ENCODE measurements at places on chromosomes 1 and 21.

DNA sequence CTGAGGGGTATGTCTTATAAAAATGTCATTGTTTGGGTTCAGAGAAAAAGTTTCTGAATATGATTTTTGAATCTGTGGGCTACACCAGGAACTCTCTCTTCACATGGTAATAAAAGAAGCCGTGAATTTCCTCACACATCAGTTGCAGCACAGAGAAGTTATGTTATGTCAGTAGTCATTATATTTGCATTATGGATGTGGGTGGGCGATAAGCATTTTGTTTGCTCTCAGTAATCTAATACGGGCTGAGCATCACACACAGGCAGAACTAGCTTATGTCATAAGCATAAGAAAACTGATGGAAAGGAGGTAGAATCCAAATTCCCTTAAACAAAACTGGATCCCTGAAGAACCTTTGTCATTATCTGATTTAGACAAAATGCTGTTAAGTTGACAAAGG lies 70.8 kb downstream of the PRDM2 start:
- no peak for DNase-seq

DNA sequence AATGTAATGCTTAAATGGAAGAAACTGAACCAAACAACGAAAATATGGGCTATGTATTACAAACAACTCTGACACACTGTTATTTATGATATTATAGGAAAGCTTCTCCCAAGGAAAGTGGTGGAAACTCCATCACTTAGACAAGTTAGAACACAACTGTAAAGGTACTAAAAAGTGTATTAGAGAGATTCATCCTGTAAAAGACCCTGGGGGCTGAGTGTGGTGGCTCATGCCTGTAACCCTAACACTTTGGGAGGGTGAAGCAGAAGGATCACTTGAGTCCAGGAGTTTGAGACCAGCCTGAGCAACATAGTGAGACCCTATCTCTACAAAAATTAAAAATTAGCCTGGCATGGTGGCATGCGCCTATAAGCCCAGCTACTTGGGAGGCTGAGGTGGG lies 7.4 kb upstream of the UBE4B start:
- DNase-seq = no peak

DNA sequence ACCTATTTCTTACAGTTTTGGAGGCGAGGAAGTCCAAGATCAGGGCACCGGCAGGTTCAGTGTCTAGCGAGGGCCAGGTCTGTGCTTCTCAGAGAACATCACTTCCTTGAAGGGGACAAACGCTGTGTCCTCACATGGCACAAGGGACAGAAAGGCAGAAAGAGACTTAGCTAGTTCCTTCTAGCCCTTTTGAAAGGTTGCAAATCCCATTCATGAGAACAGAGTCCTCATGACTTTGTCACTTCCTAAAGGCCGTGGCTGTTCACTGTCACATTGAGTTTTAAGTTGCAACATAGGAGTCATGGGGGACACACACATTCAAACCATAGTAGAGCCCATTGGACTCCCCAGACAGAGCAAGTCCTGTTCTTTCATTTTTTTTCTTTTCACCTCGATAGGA lies 27.4 kb downstream of the PER3 start:
- no peak for DNase-seq

DNA sequence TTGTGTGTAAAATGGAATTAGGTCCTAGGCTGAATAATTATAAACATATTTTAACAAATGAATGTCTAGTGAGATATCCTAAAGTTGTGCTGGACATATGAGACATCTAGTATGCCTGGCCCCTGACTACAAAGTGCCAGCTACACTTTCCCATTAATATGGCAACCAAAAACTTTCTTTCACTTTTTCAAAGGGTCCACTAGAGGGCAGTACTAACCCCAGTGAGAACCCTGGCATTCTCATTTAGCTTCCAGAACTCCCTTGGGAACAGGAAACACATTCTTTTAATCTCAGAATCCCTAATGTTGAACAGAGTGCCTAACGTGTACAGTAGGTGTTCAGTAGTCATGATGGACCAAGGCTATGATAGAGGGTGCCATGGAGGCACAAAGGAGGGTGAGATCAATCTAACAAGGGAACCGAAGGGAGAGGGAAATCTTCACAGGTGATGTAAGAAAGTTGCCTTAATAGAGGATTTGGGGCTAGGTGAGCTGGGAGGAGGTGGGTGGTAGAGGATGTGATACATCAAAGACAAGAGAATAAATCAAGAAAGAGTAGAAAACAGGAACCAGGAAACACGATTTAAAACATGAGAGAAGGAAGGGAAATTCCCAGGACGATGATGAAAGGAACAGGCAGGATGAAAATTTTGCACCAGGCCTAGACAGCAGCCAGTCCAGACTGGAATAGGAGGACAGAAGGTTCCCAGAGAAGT lies 41.6 kb downstream of the NSL1 start:
- DNase-seq = peak; percentile 81

DNA sequence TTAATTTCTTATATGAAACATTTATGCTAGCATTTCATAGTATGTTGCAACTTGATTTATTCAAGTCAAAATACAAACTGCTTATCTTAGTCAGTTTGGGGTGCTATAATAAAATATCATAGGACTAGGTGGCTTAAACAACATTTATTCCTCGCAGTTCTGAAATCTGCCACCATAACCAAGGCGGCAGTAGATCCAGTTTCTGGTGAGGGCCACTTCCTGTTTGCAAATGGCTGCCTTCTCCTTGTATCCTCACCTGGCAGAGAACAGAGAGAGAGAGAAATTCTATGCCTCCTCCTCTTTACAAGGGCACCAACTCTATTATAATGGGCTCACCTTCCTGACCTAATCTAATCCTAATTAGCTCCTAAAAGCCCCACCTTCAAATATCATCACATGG lies 76.1 kb upstream of the RGS2 start:
- DNase-seq = peak; percentile 19
